ENCODE measurements at places on chromosomes 12 and 14. TPM values are rescaled to one million over a fixed set of nuclear protein-coding genes. Genes with fewer than 3 reads are reported as not detected.

LACRT gene
- not detected for total RNA-seq

- DNase-seq = no peak
- H3K27ac ChIP-seq = no peak overlapping the region
- H3K4me3 ChIP-seq = no peak overlapping the region
- peaks cover 45% of the 10 kb centered on the region for H3K27me3 ChIP-seq
- H3K4me1 ChIP-seq = peaks cover 20% of the 10 kb centered on the region
These were observed 960 bp downstream of the GPR162 start for GRCh38 chr12:6822426-6823135.

CD163 gene
- total RNA-seq = not detected

DNA sequence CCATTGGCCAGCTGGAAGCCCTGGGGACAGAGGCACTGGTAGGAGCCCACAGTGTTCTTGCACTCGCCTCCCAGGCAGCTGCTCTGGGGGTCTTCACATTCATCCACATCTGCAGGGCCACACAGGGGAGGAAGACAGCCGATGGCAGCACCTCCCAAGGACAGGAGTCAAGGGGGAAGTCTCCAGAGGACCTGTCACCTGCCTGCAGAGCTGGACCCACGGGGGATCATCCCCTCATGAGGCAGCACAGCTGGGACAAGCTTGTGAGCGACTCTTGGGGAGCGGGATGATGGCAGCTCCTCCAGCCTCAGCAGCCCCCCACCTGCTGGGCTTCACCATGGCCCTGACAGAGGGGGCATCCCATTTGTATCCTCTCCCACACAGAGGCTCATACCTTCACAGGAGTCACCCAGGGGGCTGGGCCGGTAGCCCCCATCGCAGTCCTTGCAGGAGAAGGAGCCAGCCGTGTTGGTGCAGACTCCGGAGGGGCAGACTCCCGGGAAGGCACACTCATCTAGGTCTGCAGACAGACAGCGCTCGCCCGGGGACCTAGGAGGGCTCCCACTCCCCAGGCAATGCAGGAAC, 15.4 kb downstream of the ISCA2 start:
- no peak for DNase-seq
- no peak overlapping the region for H3K27ac ChIP-seq
- H3K36me3 ChIP-seq = no peaks in the 10 kb centered on the region
- no peaks in the 10 kb centered on the region for H3K4me1 ChIP-seq

DNA sequence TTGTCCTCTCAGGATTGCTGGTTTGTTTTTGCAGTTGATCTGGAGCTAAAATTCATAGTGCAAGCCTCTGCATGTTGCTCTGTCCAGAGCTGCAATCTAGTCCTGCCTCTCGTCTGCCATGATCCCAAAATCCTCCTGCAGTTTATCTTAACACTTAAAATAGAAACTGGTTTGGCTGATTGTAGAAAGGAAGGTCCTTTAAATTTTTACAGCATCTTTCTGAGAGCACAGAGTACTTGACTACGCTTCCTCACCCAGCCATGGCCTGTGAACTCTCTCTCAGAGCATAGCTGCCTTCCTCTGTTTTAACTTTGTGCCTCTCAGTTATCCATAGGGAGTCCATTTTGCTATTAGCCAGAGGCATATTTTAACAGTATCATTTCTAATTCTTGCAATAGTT, 877.1 kb downstream of the C12orf50 start:
- no peak overlapping the region for H3K4me3 ChIP-seq
- no peak overlapping the region for H3K27ac ChIP-seq
- H3K27me3 ChIP-seq = no peaks in the 10 kb centered on the region
- no peaks in the 10 kb centered on the region for H3K4me1 ChIP-seq
- DNase-seq = no peak

Data from activated T-cell treated with anti-CD3 and anti-CD28 coated beads, Interleukin-2, amount 50 U/mL, for 72 hours (primary cell).